ENCODE measurements at places on chromosomes 3 and 15.

- peak; percentile 85 for DNase-seq
Measured at GRCh38 chr15:76336254-76337058, at the start of gene ISL2. Gene ISL2, plus strand, starts transcription at chr15:76336773. Its CDS starts 111 bp downstream, at chr15:76336884.

DNA sequence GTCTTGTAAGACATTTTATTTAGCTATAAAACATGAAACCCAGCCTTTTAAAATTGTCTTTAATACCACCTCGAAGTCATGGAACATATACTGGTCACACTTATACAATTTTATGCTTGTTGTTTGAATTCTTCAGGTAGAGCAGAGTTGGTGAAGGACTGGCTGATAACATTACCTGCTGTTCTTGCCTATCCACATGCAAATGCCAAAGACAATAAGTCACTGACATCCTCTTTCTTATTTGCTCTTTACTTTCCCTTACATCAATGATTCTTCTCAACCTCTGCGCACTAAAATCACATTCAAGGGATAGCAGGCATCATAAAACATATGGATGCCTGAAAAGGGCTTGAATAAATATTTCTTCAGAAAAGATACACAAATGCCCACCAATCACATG, 392.5 kb upstream of the ATP11B start:
- no peak for DNase-seq

GRCh38 chr15:38085114-38085513, 150.7 kb downstream of the TMCO5A start:
- DNase-seq, result peak; percentile 13

- no peak for DNase-seq
Measured at GRCh38 chr3:151843275-151843674, 29.4 kb downstream of the AADAC start.

GRCh38 chr3:59064276-59064675, 14.5 kb upstream of the CFAP20DC start:
- DNase-seq, result no peak

Measured in activated CD8-positive, alpha-beta T cell treated with anti-CD3 and anti-CD28 coated beads for 36 hours (primary cell).